ENCODE measurements at places on chromosomes 16 and 17. TPM values are rescaled to one million over a fixed set of nuclear protein-coding genes. Genes with fewer than 3 reads are reported as not detected.

The PERCC1 gene
- not detected for total RNA-seq

The GPR179 gene
- not detected for total RNA-seq

The TP53TG3C gene
- total RNA-seq, result not detected

The ACSF2 gene
- total RNA-seq, result 47.8 TPM
